ENCODE measurements at places on chromosomes 1 and 21.

DNA sequence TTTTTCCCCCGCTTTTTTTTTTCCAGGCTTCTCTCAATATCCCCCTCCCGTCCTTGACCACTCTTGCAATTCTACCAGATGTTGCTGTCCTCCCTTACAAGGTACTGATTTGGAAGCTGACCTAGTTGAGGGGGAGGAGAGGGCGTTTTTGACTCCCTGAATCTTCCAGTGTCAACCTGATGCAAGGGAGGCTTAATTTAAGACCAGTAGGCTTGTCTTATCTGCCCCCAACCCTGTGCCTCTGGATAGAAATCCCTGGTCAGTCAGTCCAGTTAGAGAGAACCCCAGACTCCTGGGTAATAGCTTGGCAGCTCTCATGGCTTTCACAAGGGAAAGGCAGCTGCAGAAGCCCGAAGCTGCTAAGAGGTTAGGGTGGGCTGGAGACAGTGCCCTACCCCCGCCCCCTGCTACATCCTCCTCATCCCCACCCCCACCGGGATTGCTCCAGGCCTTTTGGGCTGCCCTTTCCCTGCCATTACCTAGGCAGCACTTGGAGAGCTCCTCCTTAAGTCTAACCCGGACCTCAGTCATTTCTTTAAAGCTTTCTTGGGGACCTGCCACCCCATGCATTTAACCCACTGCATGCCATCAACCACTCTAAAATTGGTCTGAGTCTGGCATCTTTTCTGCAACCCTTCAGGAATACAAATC, 3.6 kb downstream of the ACKR1 start:
- DNase-seq: no peak

- DNase-seq: no peak
Measured at GRCh38 chr1:228174482-228175315, 9.1 kb downstream of the IBA57 start.

GRCh38 chr1:33519240-33519884, 46.9 kb downstream of the ZSCAN20 start:
- DNase-seq: no peak

- no peak for DNase-seq
Measured at GRCh38 chr1:170664093-170664827, at the start of gene PRRX1. PRRX1 (plus strand) TSS chr1:170664131; CDS start chr1:170664219, 88 bp downstream.

DNA sequence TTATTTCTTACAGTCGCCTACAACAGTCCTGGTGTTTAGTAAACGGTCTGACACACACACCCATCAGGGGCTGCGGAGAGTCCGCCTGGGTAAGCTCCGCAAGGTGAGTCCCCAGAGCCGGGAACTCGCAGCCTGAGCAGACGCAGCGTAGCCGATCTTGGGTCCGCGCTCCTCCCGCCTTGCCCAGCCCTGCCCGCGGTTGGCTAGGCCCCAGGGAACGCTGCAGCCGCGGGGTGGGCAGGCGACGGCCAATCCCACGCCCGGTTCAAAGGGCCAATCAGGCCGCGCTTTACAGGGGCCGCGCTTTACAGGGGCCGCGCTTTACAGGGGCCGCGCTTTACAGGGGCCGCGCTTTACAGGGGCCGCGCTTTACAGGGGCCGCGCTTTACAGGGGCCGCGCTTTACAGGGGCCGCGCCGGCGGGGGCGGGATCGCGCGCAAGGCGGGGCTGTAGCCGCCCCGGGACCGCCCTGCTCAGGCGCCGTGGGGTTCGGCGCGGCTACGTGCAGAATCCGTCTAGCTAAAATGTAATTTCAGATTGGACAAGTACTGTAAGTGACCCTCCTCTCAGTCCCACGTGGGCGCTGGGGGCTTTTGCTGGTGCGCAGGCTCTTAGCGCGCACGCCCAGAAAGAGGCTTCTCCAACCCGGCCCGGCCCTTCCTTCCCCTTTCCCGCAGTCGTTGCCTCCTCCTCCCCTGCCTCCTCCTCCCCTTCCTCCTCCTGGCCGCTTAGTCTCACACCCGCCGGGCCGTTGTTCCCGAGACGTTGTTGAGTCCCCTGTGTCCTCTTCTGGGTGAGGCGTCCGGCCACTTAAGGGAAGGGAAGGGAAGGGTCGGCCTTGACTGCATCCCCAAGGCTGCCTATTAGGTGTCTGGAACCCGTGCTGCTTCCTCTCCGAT, at the start of gene FGGY:
Gene FGGY, plus strand, starts transcription at position 737 of the 899 bp plus-strand sequence. CDS start 24,456 bp downstream, outside the sequence.
- peak; percentile 64 for DNase-seq

- no peak for DNase-seq
Measured at GRCh38 chr1:51709951-51710350, 93.1 kb downstream of the OSBPL9 start.

DNA sequence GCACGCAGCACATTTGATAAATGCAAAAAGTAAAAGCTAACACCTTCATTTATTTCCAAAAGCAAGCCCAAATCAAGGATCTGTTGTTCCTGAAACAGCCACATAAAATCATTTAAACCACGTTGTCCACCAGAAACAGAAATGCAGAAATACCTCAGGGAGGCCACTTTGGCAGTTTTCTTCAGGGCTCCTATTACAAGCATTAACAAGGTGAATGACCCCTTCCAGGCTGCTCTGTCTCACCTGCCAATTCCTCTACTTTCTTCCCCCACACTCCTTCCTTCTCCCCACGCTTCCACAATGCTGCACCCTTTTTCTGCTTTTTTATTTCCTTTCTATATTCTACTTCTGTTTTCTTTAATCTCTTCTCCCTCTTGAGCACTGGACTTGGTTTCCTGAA, 55.0 kb upstream of the PTGFRN start:
- no peak for DNase-seq

- DNase-seq: no peak
Measured at GRCh38 chr1:248793592-248793991, 32.1 kb downstream of the SH3BP5L start.

GRCh38 chr1:52348704-52349300, 17.2 kb downstream of the CC2D1B start:
- no peak for DNase-seq

GRCh38 chr1:203148127-203148526, 20.6 kb downstream of the ADORA1 start:
- no peak for DNase-seq

GRCh38 chr1:74053407-74053806, 144.6 kb downstream of the LRRIQ3 start:
- no peak for DNase-seq

- no peak for DNase-seq
Measured at GRCh38 chr1:62428351-62428750, 8.5 kb upstream of the USP1 start.

- DNase-seq: no peak
Measured at GRCh38 chr1:29991815-29992214, 731.6 kb downstream of the MATN1 start.

- no peak for DNase-seq
Measured at GRCh38 chr21:38803075-38803660, 2.6 kb upstream of the ETS2 start.

GRCh38 chr21:33619726-33620125, 21.8 kb downstream of the CRYZL1 start:
- no peak for DNase-seq

GRCh38 chr1:220371324-220371723, 99.1 kb upstream of the RAB3GAP2 start:
- no peak for DNase-seq

- no peak for DNase-seq
Measured at GRCh38 chr1:59631561-59632255, 183.0 kb upstream of the HOOK1 start.

Measured in stimulated activated CD8-positive, alpha-beta memory T cell treated with anti-CD3 and anti-CD28 coated beads, Interleukin-7, amount 100 ng/mL, for 1 hour (primary cell).